ENCODE measurements at places on chromosomes 3 and 15.
A peak's percentile ranks its signal among the peaks of the same experiment; 100 is the strongest.

- DNase-seq: peak; percentile 14
Measured at GRCh38 chr15:83380682-83381081, 66.5 kb upstream of the SH3GL3 start.

DNA sequence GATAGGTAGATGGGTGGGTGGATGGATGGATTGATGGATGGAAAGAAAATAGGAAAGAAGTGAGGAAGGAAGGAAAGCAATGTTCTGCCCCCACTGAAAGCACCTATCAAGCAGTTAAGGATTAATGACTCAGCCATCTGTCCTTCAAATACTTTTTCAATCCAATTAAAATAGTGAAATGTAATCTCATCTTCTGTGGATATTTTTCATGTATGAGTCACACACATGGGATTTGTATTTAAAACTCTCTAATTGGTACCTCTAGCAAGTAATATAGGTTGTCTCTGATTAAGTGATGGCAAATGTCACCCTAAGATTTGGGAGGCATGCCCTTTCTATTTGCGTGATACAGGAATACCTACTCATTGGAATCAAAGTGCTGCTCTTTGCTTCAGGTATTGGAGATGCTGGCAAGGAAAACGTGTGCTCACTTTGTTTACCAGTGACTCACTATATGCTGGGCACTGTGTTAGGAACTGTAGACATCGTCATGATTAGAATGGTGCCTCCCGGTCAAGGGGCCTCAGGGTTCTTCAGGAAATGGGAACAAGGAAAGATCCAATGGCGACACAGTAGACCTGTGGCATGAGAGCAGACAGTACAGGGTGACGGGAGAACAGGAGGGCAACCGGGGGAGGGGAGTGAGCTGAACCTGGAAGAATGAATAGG, 230.1 kb downstream of the CLSTN2 start:
- no peak for DNase-seq

DNA sequence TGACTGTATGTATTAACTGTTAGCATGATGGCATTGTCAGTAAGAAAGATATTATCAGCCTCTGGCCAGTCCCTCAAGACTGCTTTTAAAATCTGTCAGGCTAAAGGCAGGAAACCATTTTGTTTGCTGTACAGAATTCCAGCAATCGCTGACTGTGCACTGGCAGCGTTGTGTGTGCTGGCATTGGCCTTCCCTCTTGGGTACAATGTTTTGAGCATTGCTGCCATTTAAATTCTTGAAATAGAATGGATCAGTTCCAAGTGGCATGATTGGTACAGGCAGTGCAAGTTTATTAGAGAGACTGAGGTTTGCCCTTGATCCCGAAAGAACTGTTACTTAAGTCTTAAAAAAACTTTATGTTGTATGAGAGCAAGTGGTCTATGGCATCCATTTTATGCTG, 788.7 kb downstream of the OTOL1 start:
- no peak for DNase-seq

DNA sequence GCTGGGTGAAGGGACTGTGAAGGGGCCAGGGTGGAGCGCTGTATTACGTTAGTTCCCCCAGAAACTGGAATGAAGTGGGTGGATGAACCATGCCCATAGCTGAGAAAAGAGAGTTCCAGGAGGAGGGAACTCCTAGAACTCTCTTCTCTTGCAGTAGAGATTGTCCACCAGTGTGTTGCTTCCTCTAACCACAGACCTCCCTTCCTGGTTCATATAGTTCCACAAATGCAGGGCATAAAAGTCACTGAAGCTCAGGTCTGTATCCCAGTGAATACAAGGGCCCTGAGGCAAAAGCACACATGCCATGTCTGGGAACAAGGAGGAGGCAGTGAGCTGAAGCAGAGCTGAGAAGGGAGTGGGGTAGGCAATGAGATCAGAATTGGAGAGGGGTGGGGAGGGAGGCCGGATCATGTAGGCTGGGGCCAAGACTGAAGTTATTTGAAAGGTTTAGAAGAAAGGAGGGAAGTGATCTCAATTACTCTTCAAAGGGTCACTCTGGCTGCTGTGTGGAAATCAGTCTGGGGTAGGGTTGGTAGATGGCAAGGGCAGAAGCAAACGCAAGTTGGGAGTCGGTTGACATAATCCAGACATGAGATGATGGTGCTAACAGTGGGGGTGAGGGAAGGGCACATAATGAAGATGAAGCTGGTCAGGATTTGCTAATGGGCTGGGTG, 6.5 kb downstream of the A4GNT start:
- peak; percentile 66 for DNase-seq

Measured in HL-60 (cell line).